ENCODE measurements at places on chromosomes 6 and 20.

DNA sequence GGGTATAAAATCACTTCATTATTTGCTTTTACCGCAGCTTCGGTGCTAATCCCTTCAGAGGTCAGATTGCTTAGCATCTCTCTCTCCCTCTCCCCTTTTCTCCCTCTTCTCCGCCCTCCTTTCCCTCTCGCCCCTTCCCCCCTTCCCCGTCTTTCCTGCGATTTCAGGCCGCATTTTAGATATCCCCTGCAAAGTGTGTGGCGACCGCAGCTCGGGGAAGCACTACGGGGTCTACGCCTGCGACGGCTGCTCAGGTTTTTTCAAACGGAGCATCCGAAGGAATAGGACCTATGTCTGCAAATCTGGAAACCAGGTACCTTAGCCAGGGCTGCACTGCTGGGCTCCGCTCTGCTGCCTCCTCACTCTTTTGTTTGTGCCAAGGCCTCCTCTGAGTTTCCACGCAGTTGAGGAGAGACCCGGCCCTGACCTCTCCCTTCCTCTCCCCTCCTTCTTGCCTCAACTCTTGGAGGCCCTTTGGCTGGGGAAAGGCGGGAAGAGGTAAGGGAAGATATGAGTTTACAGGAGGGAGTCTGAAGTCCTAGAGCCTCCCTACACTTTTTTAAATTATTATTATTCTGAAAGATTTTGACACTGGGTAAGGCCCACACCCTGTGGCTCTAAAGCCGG, 5.6 kb downstream of the NR2E1 start:
- no peak for DNase-seq

GRCh38 chr6:42764911-42765648, 16.8 kb upstream of the BICRAL start:
- DNase-seq: no peak

- no peak for DNase-seq
These were observed 94.9 kb upstream of the C6orf118 start for GRCh38 chr6:165404296-165404695.

- DNase-seq: no peak
These were observed 488.8 kb downstream of the TENT5A start for GRCh38 chr6:81263531-81264168.

DNA sequence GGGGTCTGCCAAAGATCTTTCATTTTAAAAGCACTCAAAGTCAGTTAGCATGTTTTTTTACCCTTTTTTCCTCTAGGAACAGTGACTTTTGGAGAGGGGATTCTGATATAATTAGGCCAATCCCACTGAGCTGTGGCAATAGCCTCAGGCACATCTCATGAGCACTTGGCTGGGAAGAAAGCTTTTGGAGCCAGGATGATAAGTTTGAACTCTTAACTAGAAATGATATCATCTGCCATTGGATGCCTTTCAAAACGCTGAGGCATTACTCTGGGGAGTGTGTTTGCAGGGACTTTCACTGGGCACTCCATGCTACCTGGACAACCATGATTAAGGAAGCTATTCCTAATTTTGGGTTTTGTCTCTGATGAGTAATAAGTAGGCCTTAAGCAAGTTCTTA, 3.7 kb downstream of the SCGN start:
- no peak for DNase-seq

DNA sequence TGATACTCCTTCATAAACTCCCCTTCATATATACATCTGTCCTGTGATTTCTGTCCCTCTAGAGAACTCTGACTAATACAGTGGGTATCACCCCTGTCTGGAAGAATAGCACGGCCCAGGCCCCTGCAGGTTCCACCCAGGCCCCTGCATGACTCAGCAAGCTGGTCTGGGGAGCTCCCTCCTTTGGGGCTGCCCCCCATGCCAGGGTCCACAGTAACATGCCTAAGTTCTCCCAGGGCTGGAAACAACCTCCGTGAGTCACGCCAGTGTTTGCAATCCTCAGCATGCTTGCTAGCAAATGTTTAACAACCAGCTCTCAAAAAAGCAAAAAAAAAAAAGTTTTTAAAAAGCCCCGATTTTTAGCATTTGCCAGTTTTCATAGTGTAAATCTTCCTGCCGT, 134.3 kb upstream of the CDH4 start:
- no peak for DNase-seq

DNA sequence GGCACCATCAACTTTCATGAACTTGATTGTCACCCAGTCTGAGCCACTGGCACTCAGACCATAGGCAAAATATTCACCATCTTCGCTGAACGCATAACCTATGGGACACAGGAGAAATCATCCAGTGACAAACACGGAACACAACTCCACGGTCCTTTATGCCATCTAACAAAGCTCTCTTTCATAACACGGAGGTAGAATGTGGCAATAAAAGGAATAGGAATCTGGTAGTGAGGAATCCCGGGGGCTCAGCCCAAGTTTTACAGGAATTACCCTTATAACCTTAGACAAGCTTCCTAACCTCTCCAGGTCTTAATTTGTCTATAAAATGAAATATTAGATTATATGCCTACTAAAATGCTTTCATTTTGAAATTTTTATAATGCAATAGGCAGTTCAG, 29.4 kb downstream of the PREP start:
- no peak for DNase-seq

DNA sequence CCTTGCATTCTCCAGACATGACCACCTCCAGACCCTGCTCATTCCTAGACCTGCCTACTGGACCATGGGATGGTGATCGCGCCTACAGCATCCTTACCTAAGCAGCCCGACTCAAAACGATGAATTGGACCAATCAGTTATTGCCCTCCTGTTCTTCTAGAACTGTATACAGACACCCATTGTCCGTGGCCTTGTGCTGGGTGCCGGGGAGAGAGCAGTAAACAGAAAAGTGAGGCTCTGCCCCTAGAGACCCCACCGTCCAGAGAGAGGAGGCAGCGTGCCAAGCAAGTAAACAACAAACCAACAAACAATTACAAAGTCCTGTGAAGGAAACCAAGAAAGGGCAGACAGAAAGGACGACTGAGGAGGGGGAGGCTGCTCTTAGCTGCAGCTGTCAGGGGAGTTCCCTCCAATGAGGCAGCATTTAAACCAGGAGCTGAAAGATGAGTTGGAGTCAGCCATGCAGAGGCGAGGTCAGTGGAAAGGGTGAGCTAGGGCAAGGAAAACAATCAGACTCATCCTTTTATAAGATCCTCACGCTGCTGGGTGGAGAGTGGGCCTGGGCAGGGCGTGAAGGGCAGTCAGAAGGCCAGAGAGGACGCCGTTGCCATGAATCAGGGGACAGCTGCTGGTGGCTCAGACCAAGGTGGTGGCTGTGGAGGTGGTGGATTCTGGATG, 37.6 kb upstream of the BLCAP start:
- DNase-seq: no peak

GRCh38 chr6:138607478-138608433, 108.5 kb upstream of the NHSL1 start:
- no peak for DNase-seq

- no peak for DNase-seq
These were observed 500.3 kb upstream of the ADGRB3 start for GRCh38 chr6:68134796-68135195.

DNA sequence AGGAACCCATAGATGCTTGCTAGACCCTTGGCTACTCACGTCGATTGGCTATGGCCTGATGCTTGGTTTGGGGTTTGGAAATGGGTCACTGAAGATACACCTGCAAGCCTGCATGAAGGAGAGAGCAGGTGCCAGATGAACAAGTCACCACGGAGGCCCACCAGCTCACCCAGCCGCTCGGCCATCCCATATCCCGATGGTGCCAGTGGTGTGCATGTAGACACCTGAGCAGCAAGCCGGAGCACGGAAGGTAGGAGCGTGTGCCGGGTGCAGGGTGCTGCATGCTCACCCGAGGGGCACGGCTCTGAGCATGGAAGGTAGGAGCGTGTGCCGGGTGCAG, 35.9 kb downstream of the DACT2 start:
- no peak for DNase-seq

DNA sequence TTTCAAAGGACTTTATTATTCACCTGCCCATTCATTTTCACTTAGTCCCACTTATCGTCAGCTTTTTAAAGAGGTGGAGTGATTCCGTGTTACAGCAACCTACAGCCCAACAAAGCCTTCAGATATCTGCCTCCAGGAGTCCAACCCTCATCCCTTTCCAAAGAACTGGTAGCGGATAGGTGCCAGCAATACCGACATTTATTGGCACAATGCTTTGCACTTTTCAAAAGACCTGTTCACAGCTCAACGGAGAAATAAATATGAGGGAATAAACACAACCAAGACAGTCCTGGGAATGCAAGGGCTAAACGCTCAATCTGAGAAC, 819 bp upstream of the MTRF1L start:
- no peak for DNase-seq

DNA sequence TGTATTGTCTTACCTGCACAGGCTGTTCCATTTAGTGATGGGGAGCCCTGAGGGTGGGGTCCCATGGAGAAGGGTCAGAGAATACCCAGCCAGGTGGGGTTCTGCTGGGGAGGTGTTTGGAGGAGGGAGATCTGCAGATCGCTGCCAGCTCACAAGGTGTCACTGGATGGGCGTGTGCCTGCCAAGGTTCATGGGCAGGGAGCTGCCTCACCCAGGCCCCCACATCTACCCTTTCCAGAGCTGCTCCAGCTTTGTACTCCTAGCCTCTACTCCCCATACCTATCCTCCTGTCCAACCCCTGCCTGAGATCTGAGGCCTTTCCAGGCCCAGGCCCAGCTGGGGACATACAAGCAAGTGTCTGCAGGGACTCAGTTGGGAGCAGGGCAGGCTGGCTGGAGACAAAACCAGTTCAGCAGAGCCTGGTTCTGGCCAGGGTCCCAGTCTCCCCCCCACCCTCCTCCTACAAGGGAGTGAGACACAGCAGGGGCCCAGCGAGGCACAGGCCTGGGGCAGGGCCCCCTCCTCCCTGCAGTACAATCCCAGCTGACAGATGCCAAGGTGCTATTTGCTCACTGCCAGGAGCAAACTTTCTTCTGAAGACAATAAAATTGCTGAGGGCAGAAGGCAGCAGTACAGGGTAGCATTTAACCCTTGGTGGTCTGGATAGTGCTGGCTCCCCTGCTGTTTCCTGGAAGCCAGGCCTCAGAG, 19.7 kb downstream of the SPDEF start:
- no peak for DNase-seq

- DNase-seq: no peak
These were observed 134.0 kb downstream of the GJA10 start for GRCh38 chr6:90028066-90028778.

All from CD4-positive, alpha-beta T cell treated with Interleukin-6 at 100 ng/mL for 8 hours (primary cell).